Uterine smooth muscle cell (primary cell): ENCODE measurements at places on chromosomes 3 and 15. TPM values are rescaled to one million over a fixed set of nuclear protein-coding genes. Genes with fewer than 3 reads are reported as not detected.

The TTC21A gene
- total RNA-seq = 3.1 and 3.6 TPM in 2 replicates

The ZIC4 gene
- total RNA-seq = not detected in 2 replicates

The SQOR gene
- 73.7 and 86.0 TPM in 2 replicates for total RNA-seq

The ACTC1 gene
- total RNA-seq = not detected in 2 replicates

The KIF9 gene
- total RNA-seq = 3.2 TPM in 2 replicates

The SLC24A5 gene
- not detected in 2 replicates for total RNA-seq

The NECTIN3 gene
- 53.0 and 63.2 TPM in 2 replicates for total RNA-seq

The SYNPR gene
- not detected in 2 replicates for total RNA-seq

The ZNF80 gene
- total RNA-seq = not detected in 2 replicates

The CYFIP1 gene
- 111 and 126 TPM in 2 replicates for total RNA-seq

The NCKIPSD gene
- 11.5 and 14.6 TPM in 2 replicates for total RNA-seq

The MDFIC2 gene
- total RNA-seq = not detected in 2 replicates

The ZXDC gene
- total RNA-seq = 24.1 and 29.5 TPM in 2 replicates
